Activated T-helper 2 cell treated with anti-CD3 and anti-CD28 coated beads, Interferon-gamma antibody, Interleukin-2, Interleukin-4, amounts not matched to agents 10 μg/mL and 5 μg/mL and 100 μg/mL, durations not matched to agents 14 hours and 24 hours and 36 hours (primary cell): ENCODE measurements at places on chromosomes 13 and 19. TPM values are rescaled to one million over a fixed set of nuclear protein-coding genes. Genes with fewer than 3 reads are reported as not detected.

- no peak for DNase-seq
Measured at GRCh38 chr19:39590265-39590664, 12.1 kb upstream of the LGALS13 start.

The PRKCG gene
- total RNA-seq: not detected in 2 replicates

GRCh38 chr13:45422731-45423292 lies 4.6 kb upstream of the SLC25A30 start:
- DNase-seq: no peak

GRCh38 chr19:15072930-15073647 lies 8.9 kb upstream of the OR1I1 start:
- no peak for DNase-seq

GRCh38 chr13:47794963-47795362 lies 206.1 kb downstream of the SUCLA2 start:
- no peak for DNase-seq

DNA sequence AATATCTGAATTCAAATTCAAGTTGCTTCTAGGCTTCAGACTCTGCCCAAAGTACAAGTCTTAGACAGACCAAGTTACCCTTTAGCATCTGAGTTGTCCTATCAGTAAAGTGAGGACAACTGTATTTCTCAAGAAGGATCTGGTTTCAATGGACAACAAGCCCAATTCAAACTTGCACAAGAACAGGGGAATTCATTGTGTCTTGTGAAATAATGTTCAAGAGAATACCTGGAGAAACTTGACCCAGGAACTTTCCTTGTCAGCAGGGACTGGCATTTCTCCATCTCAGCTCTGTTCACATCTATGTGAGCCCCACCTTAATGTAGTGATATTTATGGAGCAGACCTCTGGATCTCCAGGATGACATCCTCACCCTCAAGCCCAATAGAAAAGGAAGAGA lies 894.9 kb upstream of the SLC10A2 start:
- no peak for DNase-seq

The MCEMP1 gene
- total RNA-seq: not detected in 2 replicates

DNA sequence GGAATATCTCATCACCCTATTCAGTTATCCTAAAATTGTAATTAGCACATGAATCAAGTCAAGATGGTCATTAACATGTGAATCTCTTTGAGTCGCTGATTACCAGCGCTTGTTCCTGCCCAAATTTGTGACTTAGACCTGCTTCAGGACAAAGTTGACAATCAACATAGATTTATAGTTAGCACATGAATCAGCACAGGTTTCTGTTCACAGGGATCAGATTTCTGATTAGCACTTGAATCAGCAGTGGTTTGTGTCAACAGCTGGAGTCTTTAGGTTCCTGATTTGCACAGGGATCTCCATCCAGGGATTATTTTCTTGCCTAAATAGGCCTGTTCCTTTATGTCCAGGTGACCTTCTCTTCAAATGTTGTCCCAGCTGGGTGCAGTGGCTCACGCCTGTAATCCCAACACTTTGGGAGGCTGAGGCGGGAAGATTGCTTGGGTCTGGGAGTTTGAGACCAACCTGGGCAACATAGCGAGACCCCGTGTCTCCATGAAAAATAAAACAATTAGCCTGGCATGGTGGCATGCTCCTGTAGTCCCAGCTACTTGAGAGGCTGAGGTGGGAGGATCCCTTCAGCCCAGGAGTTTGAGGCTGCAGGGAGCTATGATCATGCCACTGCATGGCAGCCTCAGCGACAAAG lies 3.8 kb upstream of the LRFN3 start:
- no peak for DNase-seq

DNA sequence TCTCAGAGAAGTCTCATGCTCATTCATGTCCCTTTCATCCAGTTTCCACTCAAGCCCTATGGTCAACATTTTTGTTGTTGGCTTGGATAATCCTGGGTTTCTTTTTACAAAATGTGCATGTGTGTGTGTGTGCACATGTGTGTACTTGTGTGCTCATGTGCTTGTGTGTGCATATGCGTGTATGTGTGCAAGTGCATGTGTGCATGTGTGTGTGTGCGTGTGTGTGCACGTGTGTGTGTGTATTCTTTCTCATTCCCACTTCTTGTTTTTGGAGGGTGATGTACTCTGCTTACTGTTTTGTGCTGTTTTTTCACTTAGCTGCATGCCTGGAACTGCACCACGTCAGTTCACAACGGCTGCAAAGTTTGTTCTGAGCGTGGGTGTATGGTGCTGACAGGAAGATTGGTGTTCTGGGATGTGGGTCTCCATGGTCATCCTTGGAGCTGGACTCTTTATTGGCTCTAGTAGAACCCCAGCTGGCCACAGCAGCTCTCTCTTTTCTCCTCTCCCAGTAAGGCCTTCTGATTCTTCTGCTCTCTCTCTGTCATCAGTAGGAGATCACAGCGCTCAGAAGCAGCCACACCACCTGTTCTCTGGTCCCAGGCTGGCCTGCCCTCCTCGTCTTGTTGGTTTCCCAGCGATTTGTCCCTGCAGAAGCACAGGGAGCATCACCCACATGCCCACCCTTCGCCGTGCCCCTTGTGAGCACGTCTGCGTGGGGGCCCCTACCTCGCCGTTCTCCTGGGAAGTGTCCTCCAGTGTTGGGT lies 60.8 kb downstream of the SOX1 start:
- DNase-seq: no peak

- DNase-seq: no peak
Measured at GRCh38 chr13:24827799-24828198, 63.8 kb downstream of the RNF17 start.

GRCh38 chr13:110133425-110134235 lies 173.3 kb downstream of the COL4A1 start:
- DNase-seq: no peak

The CEACAM18 gene
- not detected in 2 replicates for total RNA-seq

The UQCR11 gene
- 163 and 184 TPM in 2 replicates for total RNA-seq

- DNase-seq: no peak
Measured at GRCh38 chr19:5321851-5322681, 18.5 kb downstream of the PTPRS start.

GRCh38 chr19:29504454-29504853 lies 21.3 kb upstream of the VSTM2B start:
- no peak for DNase-seq

DNA sequence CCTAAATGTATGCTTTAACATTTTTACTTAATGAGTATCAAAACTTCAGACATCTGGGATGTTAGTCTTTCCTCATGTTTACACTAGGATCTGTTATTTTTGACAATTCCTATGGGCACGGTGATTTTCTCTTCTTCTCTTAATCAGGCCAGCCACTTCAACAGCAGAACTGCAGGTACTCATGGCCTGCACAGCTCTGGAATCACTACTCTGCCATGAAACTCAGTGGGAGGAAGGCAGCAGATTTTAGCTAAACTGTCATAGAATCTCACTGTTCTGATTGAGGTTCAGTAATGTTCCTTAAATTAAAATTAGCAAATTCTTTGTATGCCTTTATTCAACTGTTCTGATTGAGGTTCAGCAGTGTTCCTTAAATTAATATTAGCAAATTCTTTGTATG lies 1083.0 kb downstream of the SLITRK5 start:
- no peak for DNase-seq

GRCh38 chr19:56994251-56995017 lies 125.4 kb upstream of the USP29 start:
- no peak for DNase-seq

The NFIC gene
- 16.5 and 17.3 TPM in 2 replicates for total RNA-seq

DNA sequence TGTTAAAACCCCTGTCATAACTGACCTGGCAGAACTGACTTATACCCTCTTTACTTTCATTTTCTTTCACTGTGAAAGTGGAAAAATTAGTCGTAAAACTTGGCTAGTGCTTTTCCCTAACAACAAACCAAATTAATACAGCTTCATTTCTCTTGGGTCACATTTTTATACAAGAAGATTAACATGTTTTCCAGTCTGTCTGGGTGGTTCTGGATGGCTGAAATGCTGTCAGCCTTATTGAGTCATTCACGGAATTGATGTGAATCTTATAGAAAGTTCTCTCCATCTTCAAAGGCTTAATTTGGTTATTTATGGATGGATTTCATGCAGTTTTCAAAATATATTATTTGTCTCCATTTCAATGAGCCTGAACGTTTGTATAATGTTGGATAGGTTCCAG lies 440.0 kb downstream of the KCTD12 start:
- no peak for DNase-seq

The CEBPA gene
- 0.73 and 0.90 TPM in 2 replicates for total RNA-seq

- DNase-seq: no peak
Measured at GRCh38 chr13:98688373-98688772, 64.1 kb downstream of the SLC15A1 start.

- no peak for DNase-seq
Measured at GRCh38 chr13:93226623-93227279, at the start of gene GPC6. Gene GPC6, plus strand, starts transcription at chr13:93226807.

GRCh38 chr13:80361883-80362327 lies 21.0 kb upstream of the SPRY2 start:
- DNase-seq: no peak

GRCh38 chr19:31120952-31121351 lies 228.3 kb downstream of the TSHZ3 start:
- no peak for DNase-seq

DNA sequence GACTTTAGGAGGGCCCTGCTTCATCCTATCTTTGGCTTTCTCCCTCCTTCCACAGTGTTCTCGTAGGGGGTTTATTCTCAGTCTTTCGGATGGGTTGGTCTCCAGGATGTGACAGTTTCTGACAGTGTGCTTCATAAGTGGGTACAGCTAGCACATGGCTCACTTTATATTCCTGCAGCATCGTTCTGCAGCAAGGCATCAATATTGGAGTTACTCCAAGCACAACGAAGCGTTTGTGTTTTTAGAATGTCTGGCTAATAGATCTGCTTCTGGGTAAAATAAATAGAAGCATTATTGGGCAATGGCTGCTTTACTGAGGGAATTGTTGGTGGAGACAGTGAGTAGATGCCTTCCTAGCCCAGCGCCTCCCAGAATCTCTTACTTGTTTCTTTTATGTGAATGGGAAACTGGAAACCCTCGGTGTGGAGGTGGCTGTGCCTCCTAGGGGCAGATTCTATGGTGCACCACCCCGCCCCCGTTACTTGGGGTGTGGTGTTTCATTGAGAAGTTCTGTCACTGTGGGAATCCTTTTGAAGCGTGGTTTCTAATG lies 2.0 kb downstream of the FARP1 start:
- no peak for DNase-seq

GRCh38 chr19:17220207-17220758 lies 5.1 kb downstream of the USE1 start:
- no peak for DNase-seq

GRCh38 chr19:13023656-13024055 lies 28.4 kb downstream of the NFIX start:
- DNase-seq: no peak

The GFY gene
- total RNA-seq: not detected in 2 replicates

GRCh38 chr13:99659866-99660554 lies 158.7 kb downstream of the TM9SF2 start:
- no peak for DNase-seq

The SLC6A16 gene
- 1.3 and 2.2 TPM in 2 replicates for total RNA-seq

The GDF15 gene
- not detected in 2 replicates for total RNA-seq

The ZNF554 gene
- total RNA-seq: 2.3 and 2.4 TPM in 2 replicates
